ENCODE measurements at places on chromosomes 7 and 10. TPM values are rescaled to one million over a fixed set of nuclear protein-coding genes. Genes with fewer than 3 reads are reported as not detected.
A peak's percentile ranks its signal among the peaks of the same experiment; 100 is the strongest.

The PPIF gene
- total RNA-seq = 113 TPM

The BAZ1B gene
- 41.6 TPM for total RNA-seq

GRCh38 chr10:118447478-118448270, 105.5 kb upstream of the FAM204A start:
- DNase-seq = peak; percentile 60

DNA sequence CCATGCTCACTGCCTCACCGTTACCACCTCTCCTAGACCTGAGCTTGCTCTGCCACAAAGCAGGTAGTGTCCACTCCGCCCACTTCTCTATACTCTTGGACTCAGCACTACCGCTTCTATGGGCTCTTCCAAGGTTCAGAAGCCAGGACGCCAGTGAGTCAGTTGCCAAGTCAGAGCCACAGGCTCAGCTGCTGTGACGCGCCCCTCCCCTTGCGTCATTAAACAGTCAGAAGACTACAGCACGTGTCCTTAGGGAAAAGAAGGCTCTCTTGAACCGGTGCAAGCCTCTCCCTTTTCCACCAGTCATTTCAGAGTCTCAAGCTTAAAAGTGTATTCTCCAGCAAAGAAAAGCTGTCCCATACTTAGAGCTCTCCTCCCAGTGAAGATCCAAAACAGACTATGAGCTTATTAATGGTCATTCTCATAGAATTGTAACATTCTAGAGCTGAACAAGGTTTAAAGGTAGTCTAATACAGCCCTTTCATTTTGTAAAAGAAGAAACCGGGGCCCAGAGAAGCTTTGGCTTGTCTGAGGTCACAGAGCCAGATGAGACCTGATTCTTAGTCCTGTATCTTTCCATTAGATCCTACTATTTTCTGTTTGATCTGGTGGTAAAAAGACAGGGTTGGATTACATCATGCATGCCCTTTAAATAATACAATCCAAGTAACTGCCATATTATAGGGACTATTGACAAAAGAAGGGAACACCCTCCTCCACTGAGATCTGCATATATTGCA, 40.9 kb upstream of the MET start:
- peak; percentile 84 for DNase-seq

DNA sequence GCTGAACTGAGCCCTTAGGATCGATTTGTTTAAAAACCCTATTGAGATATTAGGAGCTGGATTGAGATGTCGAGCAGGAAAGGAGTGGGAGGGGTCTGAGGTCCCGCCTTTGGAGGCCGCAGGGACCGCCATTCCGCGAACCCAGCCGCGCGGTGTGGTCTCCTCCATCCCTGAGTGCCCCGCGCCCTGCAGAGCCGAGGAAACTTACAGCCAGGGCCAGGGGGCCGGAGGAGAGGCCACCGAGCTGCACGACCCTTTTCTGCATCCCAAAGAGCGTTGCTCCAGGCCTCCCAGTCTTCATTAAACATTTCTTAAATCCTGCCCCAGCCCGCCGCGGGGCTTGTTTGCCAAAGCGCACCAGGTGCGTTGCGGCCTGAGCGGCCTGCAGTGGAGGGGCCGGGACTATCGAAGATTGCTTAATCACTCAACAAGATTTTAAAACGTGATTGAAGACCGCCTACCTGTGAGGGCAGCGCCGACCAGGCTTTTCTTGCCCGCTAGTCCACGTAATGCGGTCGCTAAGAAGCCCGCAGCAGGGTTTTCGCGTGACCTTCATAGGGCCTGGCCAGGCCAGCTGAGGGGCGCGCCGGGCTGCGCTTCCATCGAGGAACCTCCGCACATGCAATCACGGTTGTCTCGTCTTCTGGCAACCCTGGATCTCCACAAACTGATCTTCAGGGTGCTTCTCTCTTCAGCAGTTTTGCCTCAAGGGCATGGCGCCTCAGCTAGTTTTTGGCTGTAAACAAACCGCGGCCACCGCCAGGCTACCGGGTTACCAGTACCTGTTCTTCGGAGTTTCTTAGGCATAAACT, 2.0 kb upstream of the CTBP2 start:
- no peak for DNase-seq

The CLDN3 gene
- total RNA-seq = not detected

DNA sequence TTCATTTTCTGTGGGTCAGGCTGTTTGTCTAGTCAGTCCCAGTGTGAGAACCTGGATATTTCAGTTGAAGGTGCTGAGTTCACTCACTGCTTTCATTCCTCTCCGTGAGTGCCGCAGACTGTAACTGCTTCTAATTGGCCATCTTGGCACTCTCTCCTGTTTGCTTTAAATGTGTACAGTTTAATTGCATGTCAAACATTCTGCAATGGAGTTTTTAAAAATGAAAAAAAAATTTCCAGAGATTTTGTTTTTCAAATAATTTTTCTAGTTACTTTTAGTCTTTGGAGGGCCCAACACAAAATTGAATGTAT, 87.8 kb downstream of the CCSER2 start:
- DNase-seq = no peak

The PCDH15 gene
- not detected for total RNA-seq

The NAT16 gene
- not detected for total RNA-seq

GRCh38 chr10:62048919-62049623, 147.6 kb downstream of the ARID5B start:
- DNase-seq = peak; percentile 89

- DNase-seq = no peak
Measured at GRCh38 chr10:102139281-102140110, 6.7 kb downstream of the PPRC1 start.

The PAPOLB gene
- total RNA-seq = not detected

DNA sequence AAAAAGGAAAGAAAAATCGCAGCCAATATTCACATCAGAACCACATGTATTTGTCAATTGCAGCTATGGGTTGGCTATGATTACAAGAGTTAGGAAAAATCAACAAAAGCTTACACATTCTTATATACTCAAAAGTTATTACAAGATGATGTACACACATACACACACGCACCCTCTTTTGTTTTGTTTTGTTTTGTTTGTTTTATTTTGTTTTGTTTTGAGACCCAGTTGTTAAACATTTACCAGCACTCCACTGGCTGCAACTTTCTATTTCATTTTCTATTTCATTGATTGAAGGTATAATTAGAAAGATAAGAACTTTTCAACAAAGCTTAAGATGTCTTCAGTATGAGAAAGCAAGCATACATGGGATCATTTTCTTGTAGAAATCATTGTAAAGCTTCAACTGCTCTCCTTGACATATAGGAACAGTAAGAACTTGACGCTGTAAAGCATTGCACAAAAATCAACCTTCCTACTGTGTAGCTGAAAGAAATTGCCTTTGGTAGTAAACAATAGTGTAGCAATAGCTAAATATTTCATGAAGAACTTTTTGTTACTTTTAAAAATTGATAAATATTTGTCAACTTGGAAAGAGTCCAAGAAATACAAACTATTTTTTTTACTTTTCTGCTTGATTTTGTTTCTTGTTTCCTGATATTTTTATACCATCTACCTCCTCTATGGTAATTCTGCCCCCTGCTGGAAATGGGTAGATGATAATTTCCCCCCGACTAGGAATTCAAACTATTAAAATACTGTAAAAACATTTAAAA, 205.9 kb downstream of the MBL2 start:
- DNase-seq = no peak

- no peak for DNase-seq
Measured at GRCh38 chr10:48330269-48330668, 23.8 kb downstream of the MAPK8 start.

DNA sequence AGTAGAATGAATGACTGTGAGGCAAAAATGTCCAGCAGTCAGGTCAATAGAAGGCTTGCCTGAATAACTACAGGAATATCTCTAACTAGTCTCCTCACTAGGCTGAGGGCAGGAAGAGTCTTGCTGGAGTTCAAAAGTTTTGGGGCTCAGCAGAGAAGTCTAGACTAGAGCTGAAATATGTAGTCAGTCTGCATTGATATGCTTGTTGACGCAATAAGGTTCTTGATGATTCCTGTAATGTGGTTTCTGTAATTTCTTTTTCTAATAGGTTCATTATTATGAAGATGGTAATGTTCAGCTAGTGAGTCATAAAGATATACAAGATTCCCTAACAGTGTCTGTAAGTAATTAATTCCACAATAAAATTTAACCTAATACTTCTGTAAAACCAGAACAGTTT, 41.5 kb upstream of the ST7 start:
- no peak for DNase-seq

The FRMPD2 gene
- total RNA-seq = not detected

DNA sequence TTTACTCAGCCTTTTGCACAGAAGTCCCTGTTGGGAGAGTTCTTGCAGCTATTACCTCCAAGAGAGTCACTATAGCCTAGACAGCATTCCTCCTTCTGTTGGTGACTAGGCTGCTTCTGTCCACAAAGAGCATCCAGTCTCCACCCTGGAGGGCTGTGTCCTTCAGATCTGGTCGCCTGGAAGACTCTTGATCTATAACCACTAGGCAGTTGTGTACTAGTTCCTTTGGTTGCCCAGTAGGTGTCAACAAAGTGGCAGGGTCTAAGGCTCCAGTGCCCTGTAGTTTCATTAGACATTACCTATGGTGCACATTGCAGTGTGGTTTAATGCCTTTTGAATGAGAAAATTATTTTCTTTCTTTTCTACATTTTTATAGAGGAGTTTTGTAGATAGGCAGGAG, 11.3 kb upstream of the AKR1C2 start:
- no peak for DNase-seq

The CPA4 gene
- total RNA-seq = 0.86 TPM

DNA sequence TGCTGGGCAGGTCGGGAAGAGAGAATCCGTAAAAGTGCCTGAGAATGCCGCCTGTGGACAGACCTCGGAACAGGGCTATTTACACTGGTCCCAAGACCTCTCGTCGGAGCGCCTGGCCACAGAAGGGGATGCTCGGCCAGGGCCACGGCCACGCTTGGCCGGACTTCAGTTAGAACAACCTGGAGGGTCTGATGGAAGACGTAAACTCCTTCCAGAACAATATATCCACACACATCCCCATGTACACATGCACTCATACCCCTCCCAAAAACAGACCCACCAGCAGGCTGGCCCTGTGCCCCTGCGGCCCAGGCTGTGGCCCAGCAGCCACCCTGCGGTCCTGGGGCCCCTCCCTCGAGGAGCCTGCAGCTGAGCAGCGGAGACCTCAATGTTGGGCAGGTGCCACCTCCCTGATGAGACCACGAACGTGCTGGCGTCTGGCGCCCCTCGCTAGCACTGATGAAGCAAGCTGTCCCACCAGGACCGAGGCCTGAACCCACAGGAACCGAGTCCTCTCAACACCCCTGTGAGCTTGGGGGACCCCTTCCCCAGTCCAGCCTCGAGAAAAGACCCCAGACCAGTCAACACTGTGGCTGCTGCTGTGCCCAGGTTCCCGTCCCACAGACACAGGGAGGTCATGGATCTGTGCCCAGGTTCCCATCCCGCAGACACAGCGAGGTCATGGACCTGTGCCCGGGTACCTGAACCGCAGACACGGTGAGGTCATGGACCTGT, 8.9 kb downstream of the CFAP46 start:
- DNase-seq = no peak

- no peak for DNase-seq
Measured at GRCh38 chr10:24707445-24707844, 16.2 kb downstream of the ARHGAP21 start.

DNA sequence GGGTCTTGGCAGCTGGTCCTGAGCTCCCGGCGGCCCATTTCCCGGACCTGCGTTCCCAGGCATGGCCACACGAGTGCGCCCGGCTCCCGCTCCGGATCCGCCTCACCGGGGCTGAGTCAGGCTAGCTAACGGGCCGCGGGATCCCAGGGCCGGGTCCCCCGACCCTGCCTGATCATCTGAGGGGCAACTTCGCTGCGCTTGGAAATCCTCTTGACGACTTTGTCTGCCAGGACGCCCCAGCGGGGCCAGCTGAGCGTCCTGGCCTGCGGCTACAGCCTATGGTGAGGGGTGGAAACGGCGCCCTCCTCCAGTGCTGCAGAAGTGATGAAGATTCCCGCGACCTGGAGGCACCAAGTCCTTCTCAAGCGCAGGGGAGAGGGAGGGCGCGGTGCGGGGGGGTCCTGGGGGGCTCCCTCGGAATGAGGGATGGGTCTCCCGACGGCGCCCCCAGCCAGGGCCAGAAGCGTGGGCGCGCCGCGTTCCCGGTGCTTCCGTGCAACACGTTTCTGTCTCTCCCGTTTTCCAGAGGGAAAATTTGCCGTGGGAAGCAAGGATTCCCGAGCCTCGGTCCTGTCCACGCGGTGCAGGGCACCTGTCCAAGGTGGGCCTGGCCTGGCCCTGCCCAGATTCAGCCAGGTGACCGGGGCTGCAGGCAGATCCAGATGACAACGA, 212.4 kb downstream of the CCSER2 start:
- peak; percentile 58 for DNase-seq

DNA sequence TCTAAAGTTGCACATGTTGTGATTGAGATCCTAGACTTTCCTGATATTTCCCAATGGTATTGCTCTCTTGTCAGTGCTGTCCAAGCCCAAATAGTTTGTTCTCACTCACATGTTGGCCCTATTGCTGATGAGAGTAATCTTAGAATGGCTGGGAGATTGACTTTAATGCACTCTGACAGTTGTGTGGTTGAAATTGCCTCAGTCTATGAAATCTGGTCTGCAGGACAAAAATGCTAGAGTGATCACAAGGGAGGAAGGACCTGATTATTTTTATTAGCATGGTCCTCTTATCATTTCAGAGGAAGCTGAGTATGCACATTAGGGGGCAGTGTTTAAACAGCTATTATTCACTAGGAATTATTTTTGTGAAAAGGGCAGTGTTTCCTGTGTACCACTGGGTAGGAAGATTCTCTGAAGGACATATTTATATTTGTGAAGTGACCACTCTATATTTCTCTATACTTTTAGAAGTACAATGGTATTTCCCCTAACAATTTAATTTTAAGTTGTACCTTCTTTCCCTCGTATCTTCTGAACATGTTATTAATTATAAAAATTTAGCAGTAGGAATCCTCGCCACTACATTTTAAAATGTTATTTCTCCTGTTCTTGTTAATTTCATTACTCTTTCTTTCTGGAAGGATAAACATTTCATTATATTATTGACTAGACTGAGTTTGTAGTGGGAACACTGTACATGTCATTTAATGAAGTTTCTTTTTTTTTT, 64.4 kb downstream of the SUGCT start:
- DNase-seq = no peak

- DNase-seq = no peak
Measured at GRCh38 chr10:101843032-101844021, at the start of gene KCNIP2. Gene KCNIP2 (minus strand): TSS chr10:101843800. CDS start chr10:101843568, 232 bp downstream.

The KCNIP2 gene
- total RNA-seq = 2.4 TPM

The TMEM213 gene
- not detected for total RNA-seq

The NKX2-3 gene
- total RNA-seq = not detected

- DNase-seq = no peak
Measured at GRCh38 chr7:92589056-92589455, 1.1 kb downstream of the FAM133B start.

Data from psoas muscle (tissue), 8 donors.